ENCODE measurements at places on chromosomes 6 and 20.

GRCh38 chr6:44704240-44705150, 317.0 kb downstream of the CDC5L start:
- no peak for DNase-seq

GRCh38 chr6:162899148-162899547, 171.4 kb downstream of the PACRG start:
- no peak for DNase-seq

- no peak for DNase-seq
These were observed 584 bp downstream of the MTCH1 start for GRCh38 chr6:36985417-36985807.

DNA sequence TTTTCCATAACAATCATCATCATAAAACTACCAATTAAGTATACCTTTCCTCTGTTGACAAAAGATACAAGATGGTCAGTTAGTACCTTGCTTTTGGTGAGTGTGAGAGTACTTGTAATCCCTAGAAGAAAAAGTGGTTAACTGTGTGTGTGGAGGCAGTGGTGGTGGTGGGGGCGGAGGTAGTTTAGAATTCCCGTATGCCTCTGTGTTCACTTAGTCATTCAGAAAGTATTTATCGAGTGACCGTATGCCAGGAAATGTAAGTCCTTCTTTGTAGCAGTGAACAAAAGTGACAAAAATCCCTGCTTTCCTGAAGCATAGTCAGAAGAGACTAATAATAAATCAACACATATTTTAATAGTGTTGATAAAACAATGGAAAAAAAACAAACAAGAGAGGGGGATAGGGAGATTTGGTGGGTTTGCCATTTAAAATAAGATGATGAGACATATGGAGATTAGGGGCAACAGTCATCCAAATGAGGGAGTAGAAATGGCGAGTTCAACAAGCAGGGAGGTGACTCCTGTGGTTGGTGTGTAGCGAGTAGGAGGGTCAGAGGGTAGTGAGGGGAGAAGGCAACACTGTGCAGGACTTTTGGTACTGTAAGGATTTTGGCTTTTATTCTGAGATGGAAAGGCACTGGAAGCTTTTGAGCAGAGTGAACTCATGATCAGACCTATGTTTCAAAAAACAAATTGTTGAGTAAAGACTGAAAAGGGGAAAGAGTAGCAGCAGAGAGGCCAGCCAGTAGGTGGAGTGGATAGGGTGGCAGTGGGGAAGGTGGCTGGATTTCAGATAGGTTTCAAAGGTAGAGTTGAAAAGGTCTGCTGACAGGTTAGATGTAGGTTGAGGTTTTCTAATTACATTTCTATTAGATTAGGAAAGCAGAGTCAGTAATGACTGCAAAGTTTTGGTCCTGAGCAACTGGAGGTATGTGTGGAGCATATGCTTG, 40.3 kb upstream of the SIM1 start:
- peak; percentile 10 for DNase-seq
